Glomerular endothelial cell (primary cell): ENCODE measurements at places on chromosomes 7 and 10.

DNA sequence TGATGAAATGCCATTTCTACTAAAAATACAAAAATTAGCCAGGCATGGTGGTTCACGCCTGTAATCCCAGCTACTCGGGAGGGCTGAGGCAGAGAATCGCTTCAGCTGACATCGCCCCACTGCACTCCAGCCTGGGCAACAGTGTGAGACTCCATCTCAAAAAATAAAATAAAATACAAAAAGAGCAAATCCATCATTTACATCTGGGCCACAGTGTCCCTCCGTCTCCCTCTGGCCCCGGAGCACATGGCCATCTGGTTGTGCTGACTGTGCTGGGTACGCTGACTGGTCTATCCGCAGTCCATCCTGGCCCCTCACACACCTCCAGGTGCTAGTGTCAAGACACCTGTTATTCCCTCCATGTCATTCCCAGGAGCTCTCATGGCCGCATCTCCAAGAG, 42.1 kb downstream of the KCNH2 start:
- DNase-seq: no peak

GRCh38 chr10:132674311-132674710, 111.6 kb downstream of the NKX6-2 start:
- DNase-seq: no peak

GRCh38 chr10:101121654-101122031, 9.5 kb upstream of the TLX1 start:
- DNase-seq: no peak

- no peak for DNase-seq
Measured at GRCh38 chr10:13847201-13847631, 260.5 kb downstream of the PRPF18 start.

DNA sequence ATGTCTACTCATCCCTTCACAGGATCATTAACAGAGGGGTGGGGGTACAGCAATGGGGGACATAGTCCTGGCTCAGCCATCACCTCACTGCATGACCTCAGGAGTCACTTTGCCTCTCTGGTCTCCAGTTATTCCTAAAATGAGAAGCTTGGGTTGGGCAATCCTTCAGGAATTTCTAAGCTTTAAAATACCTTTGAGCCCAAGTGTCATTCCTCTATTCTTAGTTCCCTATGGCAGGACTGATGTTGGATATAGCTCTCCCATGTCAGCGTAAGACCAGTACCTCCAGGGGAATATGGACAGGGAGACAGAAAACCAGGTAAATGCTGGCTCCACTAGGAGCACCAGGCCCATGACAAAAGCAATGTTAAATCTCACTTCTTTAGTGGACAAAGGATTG, 34.5 kb downstream of the BLNK start:
- no peak for DNase-seq

GRCh38 chr7:123230603-123231002, 30.8 kb upstream of the SLC13A1 start:
- no peak for DNase-seq

DNA sequence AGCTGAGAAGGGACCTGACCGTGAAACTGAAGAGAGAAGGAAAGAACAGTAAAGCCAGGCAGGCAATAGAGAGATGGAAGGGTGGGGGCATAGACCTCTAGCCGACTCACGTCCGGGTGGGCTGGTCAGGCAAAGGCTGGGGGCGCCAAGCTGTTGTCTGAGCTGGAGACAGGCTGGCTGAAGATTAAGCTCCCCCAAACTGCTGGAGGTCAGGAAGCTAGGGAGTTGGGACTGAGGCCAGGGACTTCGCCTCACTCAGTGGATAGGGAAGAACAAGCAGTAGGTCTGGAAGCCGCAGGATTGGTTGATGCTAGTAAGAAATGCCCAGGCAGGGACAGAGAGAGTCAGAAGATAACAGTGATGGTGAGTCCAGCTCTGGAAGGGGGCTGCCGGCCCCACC, 5.3 kb downstream of the PITX3 start:
- no peak for DNase-seq

GRCh38 chr7:22487978-22488642, 11.9 kb downstream of the STEAP1B start:
- DNase-seq: no peak

DNA sequence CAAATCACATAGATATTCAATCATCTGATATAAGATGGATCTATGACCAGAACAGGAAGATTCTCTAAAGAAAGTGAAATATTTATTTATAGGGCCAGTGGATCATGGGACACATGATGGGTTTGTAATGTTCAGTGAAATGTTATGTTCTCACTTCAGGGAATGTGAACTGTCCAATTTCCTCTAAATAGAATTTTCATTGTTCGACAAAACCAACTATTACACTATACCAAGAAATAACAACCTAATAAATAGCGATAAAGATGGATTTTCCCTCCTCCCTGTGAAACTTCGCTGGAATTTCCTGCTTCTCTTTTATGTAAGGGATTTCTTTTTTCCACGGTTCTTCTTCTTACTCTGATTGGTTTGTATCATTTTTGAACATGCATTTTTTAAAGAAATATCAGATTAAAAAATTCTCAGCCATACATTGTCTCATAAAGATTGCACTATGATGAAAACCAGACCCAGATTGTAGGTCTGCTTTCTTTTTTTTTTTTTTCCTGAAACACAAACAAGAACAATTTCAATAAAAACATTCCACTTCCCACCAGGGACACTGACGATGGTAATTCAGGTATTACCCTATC, 139.8 kb upstream of the ZEB1 start:
- DNase-seq: no peak

DNA sequence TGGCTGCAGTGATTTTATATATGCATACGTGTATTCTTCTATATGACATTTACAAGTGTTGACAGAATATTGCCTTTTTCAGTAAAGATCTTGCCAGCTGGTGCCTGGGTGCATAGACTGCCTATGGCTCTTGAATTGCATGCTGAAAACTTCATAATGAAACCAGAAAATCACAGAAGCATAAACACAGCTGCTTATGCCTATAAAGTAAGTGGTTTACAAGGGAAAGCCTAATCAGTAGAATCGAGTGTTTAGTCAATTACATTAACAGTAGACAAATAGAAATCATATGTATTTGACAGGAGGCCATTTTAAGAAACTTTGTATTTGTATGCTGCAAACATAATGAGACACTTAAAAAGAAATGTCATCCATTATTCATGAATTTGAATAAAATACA, 82.5 kb downstream of the TMEM168 start:
- DNase-seq: no peak
